ENCODE measurements at places on chromosomes 5 and 9. TPM values are rescaled to one million over a fixed set of nuclear protein-coding genes. Genes with fewer than 3 reads are reported as not detected.

DNA sequence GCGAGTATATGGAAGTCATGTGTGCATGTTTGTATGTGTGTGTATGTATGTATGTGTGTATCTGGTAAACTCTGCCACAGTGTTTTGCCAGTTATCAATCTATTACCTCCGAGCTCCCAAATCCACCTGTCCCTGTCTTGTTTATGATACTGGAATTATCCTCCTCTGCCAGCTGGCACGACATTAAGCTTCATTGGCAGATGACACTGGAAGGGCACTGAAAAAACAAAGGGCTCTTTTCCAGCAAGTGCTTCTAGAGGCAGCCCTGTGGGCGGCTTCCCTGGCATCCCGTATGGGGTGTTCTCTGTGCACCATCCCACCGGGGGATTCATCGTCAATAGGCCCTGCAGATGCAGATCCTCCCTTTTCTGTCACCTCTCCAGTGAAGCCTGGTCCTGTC lies 221.5 kb downstream of the MSX2 start:
- H3K27ac ChIP-seq = no peak overlapping the region
- peak; percentile 51 for DNase-seq
- no peaks in the 10 kb centered on the region for H3K4me1 ChIP-seq
- H3K4me3 ChIP-seq = no peak overlapping the region

The ADCY2 gene
- total RNA-seq = not detected

The ADAMTS16 gene
- not detected for total RNA-seq

- no peaks in the 10 kb centered on the region for H3K27me3 ChIP-seq
- no peaks in the 10 kb centered on the region for H3K4me1 ChIP-seq
- DNase-seq = no peak
- H3K4me3 ChIP-seq = peak overlapping the region; percentile 68
- peaks cover 3% of the 10 kb centered on the region for H3K36me3 ChIP-seq
These were observed 52.4 kb downstream of the CDC14B start for GRCh38 chr9:96567203-96567700.

DNA sequence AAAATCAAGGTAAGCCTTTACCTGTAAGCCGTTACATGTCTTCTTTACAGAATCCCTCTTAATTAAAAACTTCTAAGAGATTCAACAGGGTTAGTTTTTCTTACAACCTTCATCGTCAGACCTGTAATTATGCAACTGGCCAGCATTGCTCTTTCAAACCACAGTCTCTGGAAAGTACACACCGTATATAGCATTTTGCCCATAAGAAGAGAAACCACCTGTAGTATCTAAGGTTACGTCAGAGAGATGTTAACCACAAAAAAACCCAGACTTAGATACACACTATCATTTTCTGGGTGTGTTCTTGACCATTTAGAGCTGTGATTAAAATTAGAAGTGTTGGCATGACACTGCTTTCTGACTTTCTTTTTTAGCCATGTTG lies 140.0 kb downstream of the MUSK start:
- DNase-seq = no peak
- no peak overlapping the region for H3K27ac ChIP-seq
- H3K4me3 ChIP-seq = no peak overlapping the region
- no peaks in the 10 kb centered on the region for H3K36me3 ChIP-seq
- no peaks in the 10 kb centered on the region for H3K27me3 ChIP-seq

The DTWD2 gene
- 5.5 TPM for total RNA-seq

GRCh38 chr9:127114606-127115005 lies 7.8 kb downstream of the ANGPTL2 start:
- no peaks in the 10 kb centered on the region for H3K36me3 ChIP-seq
- no peak overlapping the region for H3K4me3 ChIP-seq
- no peaks in the 10 kb centered on the region for H3K4me1 ChIP-seq
- H3K27ac ChIP-seq = no peak overlapping the region

The IFNB1 gene
- total RNA-seq = not detected
